A673 (cell line): ENCODE measurements at places on chromosomes 4 and X.

DNA sequence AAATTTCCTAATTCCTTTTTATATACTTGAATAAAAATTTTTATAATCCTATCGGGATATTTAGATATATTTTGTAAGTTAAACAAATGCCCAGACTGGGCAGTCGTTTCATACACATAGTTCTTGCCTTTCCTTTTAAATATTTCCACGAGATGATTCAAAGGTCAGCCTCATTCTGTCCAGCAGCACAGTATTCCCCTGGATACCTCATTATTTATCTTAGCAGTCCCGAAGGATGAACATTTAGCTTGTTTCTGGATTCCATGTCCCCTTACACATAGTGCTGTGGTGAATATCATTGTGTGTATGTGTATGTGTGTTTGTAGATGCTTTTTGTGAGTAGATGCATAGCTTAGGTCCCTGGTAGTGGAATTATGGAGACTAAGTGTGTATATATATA lies 38.3 kb downstream of the RAPGEF2 start:
- no peak overlapping the region for H3K4me3 ChIP-seq
- no peak for DNase-seq
- H3K27ac ChIP-seq = no peak overlapping the region
- no peaks in the 10 kb centered on the region for H3K27me3 ChIP-seq
- no peaks in the 10 kb centered on the region for H3K36me3 ChIP-seq

- H3K27ac ChIP-seq = no peak overlapping the region
- H3K4me1 ChIP-seq = no peaks in the 10 kb centered on the region
- H3K4me3 ChIP-seq = no peak overlapping the region
- no peaks in the 10 kb centered on the region for H3K27me3 ChIP-seq
Observed at GRCh38 chrX:97494756-97495372, 611.2 kb downstream of the RPA4 start.

DNA sequence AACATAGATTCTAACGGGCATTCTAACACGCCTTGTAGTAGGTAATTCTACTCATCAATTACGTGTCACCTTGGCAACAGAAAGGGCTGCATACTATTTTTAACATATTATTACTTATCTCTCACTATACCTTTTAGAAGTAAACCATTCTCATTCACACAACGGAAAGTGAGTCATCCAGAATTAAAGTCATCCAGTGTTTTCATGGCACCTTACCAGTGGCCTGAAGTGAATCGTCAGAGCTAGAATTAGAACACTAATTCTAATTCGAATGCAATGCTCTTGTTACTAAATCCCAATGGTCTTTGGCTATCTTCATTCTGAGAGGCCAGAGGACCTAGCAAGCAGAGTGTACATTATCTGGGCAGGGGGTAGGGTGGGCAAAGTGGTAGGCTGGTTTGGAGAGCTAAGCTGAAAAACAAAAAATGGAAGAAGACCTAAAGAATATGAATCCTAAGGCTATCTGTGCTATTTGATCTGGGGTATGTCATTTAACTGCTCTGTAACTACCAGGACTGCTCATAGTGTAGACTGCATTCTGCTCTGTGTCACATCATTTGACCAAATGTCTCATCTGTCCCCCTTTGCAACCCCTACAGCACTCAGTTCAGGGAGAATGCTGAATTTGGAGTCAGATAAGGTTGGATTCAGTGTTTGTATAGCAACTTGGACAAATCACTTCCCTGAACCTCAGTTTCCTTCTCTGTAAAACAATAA lies 96.5 kb downstream of the HDAC8 start:
- H3K36me3 ChIP-seq = no peaks in the 10 kb centered on the region
- H3K27me3 ChIP-seq = no peaks in the 10 kb centered on the region
- no peak overlapping the region for H3K4me3 ChIP-seq
- no peak for DNase-seq

DNA sequence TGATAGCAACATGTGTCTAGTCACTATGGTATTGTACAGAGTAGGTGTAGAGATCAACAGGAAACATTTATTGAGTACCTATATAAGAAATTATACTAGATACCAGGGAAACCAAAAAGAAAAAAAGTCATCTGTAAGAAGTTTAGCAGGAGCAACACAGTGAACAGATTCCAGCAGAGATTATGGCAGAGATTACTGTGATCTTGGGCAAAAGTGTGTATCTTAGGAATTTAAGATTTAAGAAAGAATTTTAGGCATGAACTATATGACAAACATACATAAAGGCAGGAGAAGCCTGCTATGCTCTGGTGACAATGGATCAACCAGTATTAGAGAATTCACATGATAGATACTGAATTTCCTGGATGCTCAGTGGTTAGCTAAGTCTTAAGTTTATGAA lies 37.9 kb downstream of the SNCA start:
- no peak for DNase-seq
- no peaks in the 10 kb centered on the region for H3K4me1 ChIP-seq
- H3K27ac ChIP-seq = no peak overlapping the region
- H3K36me3 ChIP-seq = no peaks in the 10 kb centered on the region

- DNase-seq = peak; percentile 60
- no peaks in the 10 kb centered on the region for H3K36me3 ChIP-seq
- no peaks in the 10 kb centered on the region for H3K27me3 ChIP-seq
- H3K4me1 ChIP-seq = peaks cover 45% of the 10 kb centered on the region
- H3K4me3 ChIP-seq = peak overlapping the region; percentile 68
Observed at GRCh38 chr4:168630445-168631187, 133.8 kb downstream of the PALLD start.

- no peak for DNase-seq
- H3K27ac ChIP-seq = no peak overlapping the region
- no peaks in the 10 kb centered on the region for H3K27me3 ChIP-seq
- H3K4me1 ChIP-seq = no peaks in the 10 kb centered on the region
- no peak overlapping the region for H3K4me3 ChIP-seq
- no peaks in the 10 kb centered on the region for H3K36me3 ChIP-seq
Observed at GRCh38 chrX:152907084-152907651, 9.3 kb downstream of the ZNF185 start.

DNA sequence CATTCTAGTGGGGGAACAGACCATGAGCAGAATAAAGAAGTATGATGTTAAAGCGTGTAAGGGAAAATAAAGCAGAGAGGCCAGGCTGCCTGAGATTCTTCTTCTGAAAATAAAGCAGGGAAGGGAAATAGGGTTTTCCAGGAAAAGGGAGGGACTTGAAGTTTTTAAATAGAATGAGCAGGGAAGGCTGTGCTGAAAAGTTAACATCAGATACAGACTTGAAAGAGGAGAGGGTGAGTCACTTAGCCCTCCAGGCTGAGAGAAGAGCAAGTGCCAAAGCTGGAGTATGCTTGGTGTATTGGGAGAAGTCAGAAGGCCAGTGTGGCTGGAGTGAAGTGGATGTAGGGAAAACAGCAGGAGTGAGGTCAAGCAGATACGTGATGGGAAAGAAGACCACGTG lies 10.0 kb upstream of the PLK4 start:
- DNase-seq = no peak
- no peaks in the 10 kb centered on the region for H3K27me3 ChIP-seq
- no peak overlapping the region for H3K4me3 ChIP-seq
- H3K36me3 ChIP-seq = no peaks in the 10 kb centered on the region

DNA sequence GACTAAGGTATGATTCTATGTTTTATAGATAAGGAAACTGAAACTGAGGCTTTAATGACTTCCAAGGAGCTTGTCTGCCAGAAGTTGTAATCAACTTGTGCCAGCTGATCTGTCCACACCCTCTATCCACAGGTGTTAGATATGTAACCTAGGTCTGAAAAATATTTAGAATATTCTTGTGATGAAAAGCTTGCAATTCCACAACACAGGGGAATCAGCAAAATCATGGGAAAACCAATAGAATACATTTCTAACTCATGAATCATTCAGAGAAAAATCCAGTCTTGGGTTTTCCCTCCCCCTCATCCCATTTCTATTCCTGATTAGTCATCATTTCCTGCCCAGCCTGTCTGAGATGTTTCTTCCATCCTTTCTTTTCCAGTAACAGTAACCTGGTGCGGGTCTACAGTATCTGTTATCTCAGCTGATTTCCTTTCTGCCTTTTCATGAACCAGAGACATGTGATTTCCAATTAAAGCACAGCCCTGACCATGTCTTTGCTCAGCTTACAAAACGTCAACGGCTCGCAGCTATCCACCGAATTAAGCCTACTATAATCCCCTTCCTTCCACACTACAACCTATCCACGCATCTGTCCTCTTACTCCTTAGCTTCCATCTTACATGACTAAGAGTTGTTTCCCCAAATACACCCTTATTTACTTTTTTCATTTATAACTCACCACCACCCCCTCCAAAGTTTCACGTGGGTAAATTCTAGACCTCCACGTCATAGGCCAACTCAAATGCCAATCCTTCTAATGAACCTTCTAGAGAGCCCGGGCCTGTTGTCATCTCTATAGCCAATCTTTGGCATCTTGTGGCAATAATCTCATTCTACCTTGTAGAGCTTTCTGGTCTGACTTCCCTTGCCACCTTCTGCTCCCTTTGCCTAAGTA lies 961 bp upstream of the NOCT start:
- peak overlapping the region; percentile 81 for H3K4me3 ChIP-seq
- H3K36me3 ChIP-seq = no peaks in the 10 kb centered on the region
- peak; percentile 84 for DNase-seq
- peak overlapping the region; percentile 96 for H3K27ac ChIP-seq

- no peaks in the 10 kb centered on the region for H3K4me1 ChIP-seq
- no peak overlapping the region for H3K4me3 ChIP-seq
- no peak overlapping the region for H3K27ac ChIP-seq
Observed at GRCh38 chr4:11931266-11931820, 502.6 kb upstream of the HS3ST1 start.

- no peaks in the 10 kb centered on the region for H3K4me1 ChIP-seq
- no peak overlapping the region for H3K4me3 ChIP-seq
- no peak for DNase-seq
- no peaks in the 10 kb centered on the region for H3K36me3 ChIP-seq
- no peaks in the 10 kb centered on the region for H3K27me3 ChIP-seq
Observed at GRCh38 chr4:146029939-146030710, 91.5 kb upstream of the ZNF827 start.

GRCh38 chrX:66221856-66222255 lies 57.8 kb downstream of the HEPH start:
- H3K4me1 ChIP-seq = no peaks in the 10 kb centered on the region
- no peak overlapping the region for H3K4me3 ChIP-seq
- no peak for DNase-seq
- H3K27me3 ChIP-seq = no peaks in the 10 kb centered on the region
- H3K36me3 ChIP-seq = no peaks in the 10 kb centered on the region

DNA sequence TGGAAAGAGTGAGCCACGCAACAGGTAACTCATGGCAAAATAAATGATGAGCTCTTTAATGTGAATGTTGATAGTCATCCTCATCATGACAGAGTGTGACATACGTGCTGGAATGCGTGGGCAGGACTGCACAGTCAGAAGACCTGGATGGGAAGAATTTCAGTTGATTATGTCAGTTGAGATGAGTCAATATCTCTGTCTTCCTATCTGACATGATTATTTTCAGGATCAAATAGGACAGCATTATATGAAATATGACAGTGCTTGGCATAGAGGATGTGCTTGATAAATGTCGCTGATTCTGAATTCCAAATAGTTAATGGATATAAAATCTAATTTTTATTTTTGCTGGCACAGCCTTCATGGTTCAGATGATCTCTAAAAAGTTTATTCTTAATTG lies 95.1 kb downstream of the IL15 start:
- no peak overlapping the region for H3K4me3 ChIP-seq
- H3K27me3 ChIP-seq = no peaks in the 10 kb centered on the region
- DNase-seq = no peak
- H3K27ac ChIP-seq = no peak overlapping the region

DNA sequence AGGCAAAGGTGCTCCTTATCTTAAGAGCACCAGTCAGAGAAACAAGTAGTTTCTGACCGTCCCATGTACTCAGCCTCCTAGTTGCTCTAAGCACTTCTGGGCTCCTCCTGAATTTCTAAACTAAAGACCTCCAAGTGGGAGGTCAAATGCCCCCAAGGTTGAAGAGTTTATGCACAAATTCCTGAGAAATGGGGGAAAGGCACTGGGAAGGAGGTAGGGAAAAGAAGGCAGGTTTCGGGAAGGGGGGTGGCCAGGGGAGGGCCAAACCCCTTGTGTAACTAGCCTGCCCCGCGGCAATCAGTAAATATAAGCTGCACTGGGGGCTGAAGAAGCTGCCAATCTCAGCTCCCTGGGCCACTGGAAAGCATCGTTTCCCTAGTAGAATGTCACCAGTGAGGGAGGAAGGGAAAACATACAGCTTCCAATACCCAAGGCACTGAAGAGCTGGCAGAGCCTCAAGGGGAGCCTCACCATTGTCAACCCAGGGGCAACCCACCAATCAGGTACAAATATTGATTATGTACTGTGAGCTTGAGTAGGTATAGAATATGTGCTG lies 3.4 kb downstream of the FOXO4 start:
- H3K4me1 ChIP-seq = peaks cover 10% of the 10 kb centered on the region
- no peak for DNase-seq
- H3K36me3 ChIP-seq = no peaks in the 10 kb centered on the region
- no peaks in the 10 kb centered on the region for H3K27me3 ChIP-seq
- H3K4me3 ChIP-seq = no peak overlapping the region
- no peak overlapping the region for H3K27ac ChIP-seq

DNA sequence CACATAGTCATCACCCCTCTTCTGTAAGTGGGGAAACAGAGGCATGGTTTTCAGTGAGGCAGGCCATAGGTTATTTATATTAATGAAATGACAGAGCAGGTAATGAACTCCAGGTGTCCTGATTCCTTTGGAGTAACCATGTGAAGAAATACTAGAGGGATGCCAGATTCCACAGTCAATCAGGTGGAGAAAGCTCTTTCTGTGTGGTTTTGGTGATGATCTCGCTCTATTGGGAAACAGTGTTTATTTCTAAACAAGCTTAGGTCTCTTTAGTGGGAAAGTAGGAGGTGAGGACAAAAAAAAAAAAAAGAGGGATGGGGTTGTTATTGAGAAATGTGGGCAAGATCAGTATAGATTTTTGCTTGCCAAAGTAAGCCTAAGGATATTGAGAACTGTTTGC lies 12.2 kb downstream of the DOCK11 start:
- H3K4me3 ChIP-seq = no peak overlapping the region
- H3K4me1 ChIP-seq = no peaks in the 10 kb centered on the region
- H3K36me3 ChIP-seq = no peaks in the 10 kb centered on the region

- DNase-seq = no peak
- H3K4me1 ChIP-seq = no peaks in the 10 kb centered on the region
- H3K36me3 ChIP-seq = no peaks in the 10 kb centered on the region
- H3K27ac ChIP-seq = no peak overlapping the region
Observed at GRCh38 chr4:174581901-174582300, 59.6 kb upstream of the HPGD start.

DNA sequence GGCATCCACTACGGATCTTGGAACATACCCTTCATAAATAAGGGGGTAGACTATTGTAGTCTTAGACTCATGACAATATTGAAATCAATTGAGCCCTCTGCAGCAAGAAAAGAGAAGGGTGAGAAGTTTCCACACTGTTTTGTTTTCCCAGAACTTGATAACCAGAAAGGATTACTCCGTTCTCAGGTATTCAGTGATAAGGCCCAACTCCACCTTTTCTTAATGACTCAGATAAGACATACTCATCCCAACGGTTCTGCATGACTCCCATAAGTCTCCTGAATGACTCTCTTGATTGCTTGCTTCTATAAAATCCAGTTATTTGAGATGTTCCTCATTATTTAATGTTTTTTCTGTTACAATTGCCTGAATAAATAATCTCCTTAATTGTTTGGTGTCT lies 111.7 kb downstream of the PABPC4L start:
- no peaks in the 10 kb centered on the region for H3K36me3 ChIP-seq
- no peak overlapping the region for H3K27ac ChIP-seq
- H3K4me1 ChIP-seq = no peaks in the 10 kb centered on the region
- DNase-seq = no peak
- no peak overlapping the region for H3K4me3 ChIP-seq
